ENCODE measurements at places on chromosomes 2 and 18. TPM values are rescaled to one million over a fixed set of nuclear protein-coding genes. Genes with fewer than 3 reads are reported as not detected.

- no peak for DNase-seq
- peaks cover 5% of the 10 kb centered on the region for H3K4me1 ChIP-seq
- H3K27me3 ChIP-seq, result no peaks in the 10 kb centered on the region
Observed at GRCh38 chr2:169036736-169037440, 5.8 kb upstream of the ABCB11 start.

- H3K4me1 ChIP-seq, result no peaks in the 10 kb centered on the region
- H3K4me3 ChIP-seq, result no peak overlapping the region
- H3K36me3 ChIP-seq, result no peaks in the 10 kb centered on the region
- H3K27me3 ChIP-seq, result no peaks in the 10 kb centered on the region
- no peak overlapping the region for H3K27ac ChIP-seq
Observed at GRCh38 chr2:6700335-6700734, 165.4 kb downstream of the CMPK2 start.

GRCh38 chr2:45992021-45992740 is 305.0 kb upstream of the EPAS1 start:
- no peak overlapping the region for H3K27ac ChIP-seq
- H3K4me3 ChIP-seq, result no peak overlapping the region
- no peaks in the 10 kb centered on the region for H3K4me1 ChIP-seq
- DNase-seq, result no peak

GRCh38 chr2:241412144-241412543 is 56.1 kb downstream of the FARP2 start:
- H3K36me3 ChIP-seq, result peaks cover 23% of the 10 kb centered on the region
- no peaks in the 10 kb centered on the region for H3K27me3 ChIP-seq
- DNase-seq, result no peak
- H3K27ac ChIP-seq, result no peak overlapping the region

GRCh38 chr18:59918320-59918755 is 18.5 kb downstream of the PMAIP1 start:
- H3K27me3 ChIP-seq, result no peaks in the 10 kb centered on the region
- H3K4me3 ChIP-seq, result no peak overlapping the region
- DNase-seq, result no peak
- H3K4me1 ChIP-seq, result peaks cover 17% of the 10 kb centered on the region
- H3K27ac ChIP-seq, result no peak overlapping the region

- H3K4me1 ChIP-seq, result no peaks in the 10 kb centered on the region
- no peak overlapping the region for H3K27ac ChIP-seq
Observed at GRCh38 chr2:224278531-224278930, 123.4 kb downstream of the FAM124B start.

DNA sequence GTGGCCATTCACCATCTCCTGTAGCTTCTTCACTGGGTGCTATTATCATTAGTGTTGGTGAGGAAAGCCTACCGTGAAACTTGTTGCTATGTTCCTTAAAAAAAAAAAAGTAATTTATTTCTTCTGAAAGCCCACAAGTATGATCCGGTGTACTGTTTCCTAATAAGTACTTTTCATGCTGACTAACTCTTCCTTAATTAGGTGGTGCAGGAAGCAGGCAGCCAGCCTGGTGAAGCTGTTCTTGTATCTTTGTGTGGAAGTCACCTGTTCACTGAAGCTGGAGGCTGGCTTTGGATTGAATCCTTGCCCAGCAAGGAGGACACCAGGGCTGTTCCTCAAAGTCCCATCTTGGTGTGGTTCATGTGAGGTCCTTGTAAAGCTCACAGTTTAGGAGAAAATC is 321.7 kb upstream of the THSD7B start:
- H3K27ac ChIP-seq, result no peak overlapping the region
- H3K36me3 ChIP-seq, result no peaks in the 10 kb centered on the region
- DNase-seq, result no peak
- H3K4me1 ChIP-seq, result no peaks in the 10 kb centered on the region

GRCh38 chr2:117982376-117983033 is 31.4 kb downstream of the CCDC93 start:
- no peaks in the 10 kb centered on the region for H3K27me3 ChIP-seq
- DNase-seq, result no peak
- H3K27ac ChIP-seq, result no peak overlapping the region
- no peaks in the 10 kb centered on the region for H3K4me1 ChIP-seq

- no peak for DNase-seq
- H3K4me3 ChIP-seq, result no peak overlapping the region
- no peak overlapping the region for H3K27ac ChIP-seq
- H3K36me3 ChIP-seq, result no peaks in the 10 kb centered on the region
Observed at GRCh38 chr2:143881246-143881645, 638.7 kb downstream of the ZEB2 start.

- DNase-seq, result peak; percentile 74
Observed at GRCh38 chr18:74040459-74041332, 106.9 kb downstream of the FBXO15 start.

DNA sequence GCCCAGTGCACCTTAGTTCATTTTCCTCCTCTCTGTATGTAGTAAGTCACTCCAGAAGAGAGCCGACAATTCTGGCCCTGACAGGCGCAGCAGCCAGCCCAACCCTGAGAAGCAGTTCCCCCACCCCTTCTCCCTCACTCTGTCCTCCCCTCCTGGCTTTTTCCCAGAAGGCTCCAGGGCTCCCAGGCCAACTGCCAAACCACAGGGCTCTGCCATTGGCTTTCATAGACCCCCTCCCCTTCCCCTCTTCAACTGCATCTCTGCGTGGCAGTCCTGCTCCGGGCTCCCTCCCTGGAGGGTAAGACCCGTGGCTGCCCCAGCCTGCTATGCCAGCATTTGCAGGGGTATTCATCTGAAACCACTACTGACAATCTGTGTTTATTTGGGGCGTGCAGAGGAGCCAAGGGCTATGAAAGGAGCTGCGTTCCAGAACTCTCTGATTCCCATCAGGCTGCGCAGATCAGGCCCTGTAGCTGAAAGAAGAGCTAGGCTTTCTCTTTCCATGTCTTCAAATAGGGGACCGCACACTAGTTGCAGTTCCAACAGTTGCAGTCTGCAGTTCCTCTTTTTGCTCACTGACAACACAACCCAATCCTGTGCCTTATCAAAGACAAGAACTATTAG is 388.6 kb upstream of the TNP1 start:
- H3K36me3 ChIP-seq, result no peaks in the 10 kb centered on the region
- no peak for DNase-seq
- H3K27me3 ChIP-seq, result no peaks in the 10 kb centered on the region
- no peak overlapping the region for H3K4me3 ChIP-seq

DNA sequence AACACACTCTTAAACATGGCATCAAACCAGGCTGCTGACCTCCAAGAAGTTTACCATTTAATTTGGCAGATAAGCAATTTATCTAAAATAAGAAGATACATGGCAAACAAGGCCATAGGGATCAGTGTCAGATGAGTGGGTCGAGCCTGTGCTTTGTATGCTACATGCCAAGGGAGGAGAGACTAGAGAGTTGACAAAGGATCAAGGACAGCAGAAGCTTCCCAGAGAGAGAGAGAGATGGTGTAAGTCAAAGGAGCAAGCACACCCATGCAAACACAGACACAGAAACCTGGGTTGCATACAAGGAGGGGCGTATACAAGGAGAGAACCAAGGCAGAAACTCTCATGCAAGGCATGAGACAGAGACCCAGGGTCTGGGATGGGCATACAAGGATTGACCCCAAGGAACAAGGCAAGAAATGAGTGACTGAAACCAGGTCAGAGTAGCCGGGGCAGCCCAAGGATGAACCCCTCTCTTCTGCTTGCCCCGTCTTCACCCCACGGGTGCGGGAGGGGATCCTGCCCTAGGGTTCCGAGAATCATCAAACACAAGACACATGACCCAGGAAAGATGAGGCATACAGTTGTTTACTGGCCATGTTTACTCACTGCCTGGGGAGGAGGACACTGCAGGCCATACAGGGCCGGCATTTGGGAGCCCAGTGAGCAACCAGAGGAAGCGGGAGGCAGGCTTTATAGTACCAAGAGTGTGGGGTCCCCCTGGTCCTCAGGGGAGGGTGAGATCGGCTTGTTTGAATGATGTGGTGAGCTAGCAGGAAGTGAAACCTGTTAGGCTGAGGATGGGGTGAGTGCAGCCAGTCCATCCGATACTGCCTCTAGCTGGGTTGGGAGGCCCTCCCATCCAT is 529.2 kb upstream of the ID2 start:
- H3K27me3 ChIP-seq, result no peaks in the 10 kb centered on the region
- DNase-seq, result no peak
- H3K4me1 ChIP-seq, result peaks cover 17% of the 10 kb centered on the region
- no peak overlapping the region for H3K4me3 ChIP-seq
- no peak overlapping the region for H3K27ac ChIP-seq

- DNase-seq, result no peak
- no peaks in the 10 kb centered on the region for H3K4me1 ChIP-seq
- H3K27ac ChIP-seq, result no peak overlapping the region
Observed at GRCh38 chr18:8264861-8265411, 344.3 kb upstream of the RAB12 start.

DNA sequence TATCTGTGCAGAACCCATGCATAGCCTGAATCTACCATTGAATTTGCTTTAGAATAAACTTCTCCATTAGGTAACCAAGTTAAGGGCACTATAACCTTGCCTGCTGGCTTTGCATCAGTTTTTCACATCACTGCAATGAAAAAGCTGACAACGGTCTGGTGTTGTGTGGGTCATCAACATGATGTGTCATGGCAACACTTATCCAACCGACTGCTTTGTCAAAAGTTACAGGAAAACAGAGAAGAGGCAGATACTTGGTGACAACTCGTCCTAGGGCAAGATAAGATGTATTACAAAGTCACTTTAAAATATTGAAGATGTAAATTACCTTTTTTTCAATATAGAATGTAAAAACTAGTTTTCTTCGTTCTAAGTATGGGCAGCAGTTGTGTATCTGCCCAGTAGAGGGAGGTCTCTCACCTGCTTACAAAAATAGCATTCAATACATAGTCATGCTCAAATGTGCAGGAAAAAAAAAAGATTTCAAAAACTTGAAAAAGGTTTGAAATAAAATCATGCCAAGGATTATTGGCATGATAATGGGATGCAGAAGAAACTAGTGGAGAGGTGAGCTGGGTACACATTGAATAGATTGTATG is 96.3 kb downstream of the EVA1A start:
- H3K27me3 ChIP-seq, result no peaks in the 10 kb centered on the region
- H3K4me3 ChIP-seq, result no peak overlapping the region
- H3K4me1 ChIP-seq, result no peaks in the 10 kb centered on the region

CNDP1 gene
- total RNA-seq, result 0.60 TPM

RND3 gene
- not detected for total RNA-seq

CCL20 gene
- 2.0 TPM for total RNA-seq

Measured in natural killer cell (primary cell).